A549 treated with ZK216348 at 1 μM for 4 hours (cell line): ENCODE measurements at places on chromosomes 3 and 15. TPM values are rescaled to one million over a fixed set of nuclear protein-coding genes. Genes with fewer than 3 reads are reported as not detected.

CYP19A1 gene
- 0.14 to 0.30 TPM (median 0.18 TPM) in 5 replicates for total RNA-seq

RTP4 gene
- not detected in 5 replicates for total RNA-seq

TUSC2 gene
- 21.2 to 43.0 TPM (median 36.2 TPM) in 5 replicates for total RNA-seq

PATL2 gene
- total RNA-seq: 0.13 to 0.28 TPM (median 0.27 TPM) in 3 of 5 replicates, not detected in the others

C3orf49 gene
- total RNA-seq: not detected in 5 replicates

ACTC1 gene
- total RNA-seq: 0.17 to 0.35 TPM (median 0.27 TPM) in 5 replicates

CAND2 gene
- total RNA-seq: 0.31 to 1.2 TPM (median 0.54 TPM) in 5 replicates

ALDH1A3 gene
- 16.2 to 19.9 TPM (median 18.9 TPM) in 5 replicates for total RNA-seq

LRRC3B gene
- total RNA-seq: not detected in 5 replicates

CD200R1 gene
- total RNA-seq: 0.06 to 0.07 TPM in 2 of 5 replicates, not detected in the others

ZIC4 gene
- not detected in 5 replicates for total RNA-seq

CIB2 gene
- 21.1 to 31.7 TPM (median 27.4 TPM) in 5 replicates for total RNA-seq

SPESP1 gene
- total RNA-seq: not detected in 5 replicates

CKMT1B gene
- total RNA-seq: 2.2 to 4.7 TPM (median 3.7 TPM) in 5 replicates

CIDEC gene
- 26.1 to 42.7 TPM (median 29.8 TPM) in 5 replicates for total RNA-seq

HAPLN3 gene
- total RNA-seq: 14.7 to 33.6 TPM (median 27.3 TPM) in 5 replicates

KCTD6 gene
- 5.1 to 9.5 TPM (median 8.0 TPM) in 5 replicates for total RNA-seq

FBLN2 gene
- 1.5 to 3.1 TPM (median 2.2 TPM) in 5 replicates for total RNA-seq

LTF gene
- total RNA-seq: not detected in 5 replicates

SEMA3B gene
- total RNA-seq: 4.7 to 9.6 TPM (median 7.3 TPM) in 5 replicates
